Endothelial cell (in vitro differentiated cells): ENCODE measurements at places on chromosomes 3 and 15.

GRCh38 chr15:98120561-98120960, 160.1 kb downstream of the ARRDC4 start:
- DNase-seq = no peak

DNA sequence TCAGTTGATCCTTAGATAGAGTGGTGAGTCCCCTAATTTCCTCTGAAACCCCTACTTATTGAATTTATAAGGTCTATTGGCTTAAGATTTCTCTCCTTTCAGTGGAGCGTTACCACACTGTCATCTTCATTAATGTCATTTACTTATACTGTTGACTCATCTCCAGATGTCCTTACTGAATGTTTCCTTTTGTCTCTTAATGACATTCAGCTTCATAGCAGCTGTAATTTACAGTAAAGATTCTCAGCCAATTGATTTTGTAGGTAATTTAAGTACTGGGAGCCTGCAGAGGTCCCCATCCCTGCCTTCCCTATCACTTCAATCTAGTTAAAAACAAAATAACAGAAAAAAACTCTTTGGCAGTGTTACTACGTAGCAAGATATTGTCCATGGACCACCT, 18.8 kb downstream of the STX19 start:
- no peak for DNase-seq

- DNase-seq = no peak
Observed at GRCh38 chr15:60119101-60119500, 115.0 kb downstream of the FOXB1 start.

DNA sequence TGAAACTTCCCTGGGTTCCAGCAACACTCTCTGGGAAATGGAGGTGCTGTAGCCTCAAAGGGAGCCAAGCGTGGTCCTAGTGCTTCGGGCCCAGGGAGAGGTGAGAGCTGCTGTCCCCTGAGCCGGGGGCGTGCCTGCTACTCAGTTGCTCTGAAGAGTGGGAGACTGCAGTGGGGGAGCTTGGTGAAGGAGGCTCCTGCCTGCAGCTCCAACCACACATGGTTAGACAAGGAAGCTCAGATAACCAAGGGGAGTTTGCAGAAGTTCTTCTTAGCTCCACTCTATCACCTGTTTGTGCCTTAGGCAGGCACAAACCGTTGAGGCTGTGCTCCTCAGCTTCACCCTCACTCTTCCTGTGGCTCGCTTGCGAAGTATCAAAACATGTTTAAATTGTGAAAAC, 53.6 kb upstream of the TRPM1 start:
- no peak for DNase-seq

GRCh38 chr15:75309711-75310110, 26.2 kb upstream of the COMMD4 start:
- no peak for DNase-seq

DNA sequence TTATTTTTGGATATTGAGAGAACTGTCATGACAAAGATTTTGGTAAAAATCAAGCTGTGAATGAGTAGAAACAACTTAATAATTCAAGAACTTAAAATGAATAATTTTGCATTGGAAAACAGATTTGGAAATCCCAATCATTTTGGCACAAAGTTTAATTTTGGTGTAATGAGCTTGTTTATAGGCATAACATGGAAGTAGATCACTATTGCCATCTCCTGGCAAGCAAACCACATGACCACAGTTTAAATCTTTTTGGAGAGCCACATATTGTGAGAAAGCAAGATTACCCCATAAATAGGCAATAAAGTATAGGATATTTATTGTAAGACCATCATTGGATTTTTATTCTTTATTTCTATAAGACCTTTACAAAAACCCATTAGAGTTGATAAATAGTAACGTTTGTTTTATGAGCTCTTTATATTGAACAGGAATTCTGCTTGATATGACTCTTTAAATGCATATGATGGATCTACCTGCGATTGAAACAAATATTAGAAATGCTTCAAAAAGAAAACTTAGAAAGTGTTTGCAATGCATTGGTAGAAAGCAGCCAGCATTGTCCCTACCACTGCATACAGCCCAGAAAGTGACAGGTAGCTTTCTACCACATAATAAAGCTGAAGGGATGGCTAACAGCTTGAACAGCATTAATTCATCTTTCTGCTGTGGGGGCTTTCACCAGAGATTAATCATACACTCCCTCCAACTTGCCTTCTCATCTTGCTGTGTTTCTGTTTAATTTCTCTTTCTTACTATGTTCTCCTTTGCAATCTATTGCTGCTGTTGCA, 766.8 kb downstream of the TBL1XR1 start:
- DNase-seq = peak; percentile 9

DNA sequence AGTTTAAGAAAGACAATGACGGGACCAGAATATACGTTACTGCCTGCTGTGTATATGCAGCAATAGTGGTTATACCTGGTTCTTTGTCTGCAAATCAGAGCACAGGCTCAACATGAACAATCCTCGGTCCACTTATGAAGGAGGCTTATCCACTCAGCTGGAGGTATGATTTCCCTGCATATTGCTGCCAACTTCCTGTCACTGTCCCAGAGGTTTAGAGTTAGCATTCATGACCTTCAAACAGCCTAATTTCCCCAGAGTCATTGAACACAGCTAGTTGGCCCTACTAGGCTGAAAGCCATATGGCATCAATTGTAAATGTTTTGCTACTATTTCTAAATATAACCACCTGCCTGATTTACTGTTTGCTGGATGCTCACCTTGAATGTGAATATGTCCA, 224.9 kb upstream of the ZNF717 start:
- no peak for DNase-seq

GRCh38 chr3:134356411-134357040, 17.7 kb downstream of the AMOTL2 start:
- DNase-seq = no peak
